ENCODE measurements at places on chromosomes 3 and 15. TPM values are rescaled to one million over a fixed set of nuclear protein-coding genes. Genes with fewer than 3 reads are reported as not detected.

- DNase-seq = no peak
Measured at GRCh38 chr3:175075269-175075668, 216.1 kb downstream of the NAALADL2 start.

- no peak for DNase-seq
Measured at GRCh38 chr3:107414325-107414964, 37.2 kb downstream of the CCDC54 start.

GRCh38 chr3:9955611-9956352, 3.6 kb upstream of the PRRT3 start:
- no peak for DNase-seq

DNA sequence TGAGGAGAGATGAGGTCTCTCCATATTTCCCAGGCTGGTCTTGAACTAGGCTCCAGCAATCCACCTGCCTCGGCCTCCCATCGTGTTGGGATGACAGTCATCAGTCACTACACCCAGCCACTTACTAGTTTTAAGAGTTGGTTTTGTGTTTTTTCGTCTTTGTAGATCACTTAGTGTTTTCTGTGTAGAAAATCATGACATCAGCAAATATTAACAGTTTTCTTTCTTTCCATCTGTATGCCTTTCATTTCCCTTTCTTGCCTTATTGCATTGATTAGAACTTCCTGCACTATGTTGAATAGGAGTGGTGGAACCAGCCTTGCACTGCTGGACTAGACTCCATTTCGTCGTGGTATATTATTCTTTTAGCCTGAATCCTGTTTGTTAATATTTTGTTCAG, 415.5 kb downstream of the FHIT start:
- DNase-seq = no peak

DNA sequence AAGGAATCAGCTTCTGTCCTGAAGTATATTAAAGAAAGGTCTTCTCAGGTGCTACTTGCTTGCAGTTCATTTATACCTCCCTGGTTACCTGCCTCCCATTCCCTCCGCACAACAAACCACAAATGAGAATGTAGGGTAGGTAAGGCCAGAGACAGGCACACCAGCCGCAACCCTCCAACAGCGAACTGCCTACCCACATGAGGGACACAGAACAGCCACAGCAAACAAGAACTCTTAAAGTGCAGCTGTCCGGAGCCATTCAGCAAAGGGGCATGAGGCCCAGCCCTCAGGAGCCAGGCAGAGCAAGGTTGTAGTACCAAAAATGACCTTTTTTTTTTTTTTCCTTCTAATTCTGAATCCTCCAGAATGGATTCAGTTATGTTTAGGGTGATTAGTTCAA, 52.4 kb downstream of the SPSB4 start:
- no peak for DNase-seq

DNA sequence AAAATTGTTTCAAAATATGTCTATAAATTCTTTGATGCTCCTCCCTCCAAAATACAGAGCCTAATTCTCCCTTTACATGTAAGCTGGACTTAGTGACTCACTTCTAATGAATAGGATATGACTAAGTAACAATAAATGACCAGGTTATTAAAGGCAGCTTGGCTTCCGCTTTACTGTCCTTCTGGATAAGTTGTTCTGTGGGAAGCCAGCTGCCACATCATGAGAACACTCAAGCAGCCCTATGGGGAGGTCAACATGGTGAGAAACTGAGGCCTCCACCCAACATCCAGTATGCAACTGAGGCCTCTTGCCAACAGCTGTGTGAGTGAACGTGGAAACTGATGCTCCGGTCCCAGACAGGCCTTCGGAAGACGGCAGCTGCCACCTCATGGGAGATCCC, 247.3 kb upstream of the CHRM5 start:
- DNase-seq = no peak

DNA sequence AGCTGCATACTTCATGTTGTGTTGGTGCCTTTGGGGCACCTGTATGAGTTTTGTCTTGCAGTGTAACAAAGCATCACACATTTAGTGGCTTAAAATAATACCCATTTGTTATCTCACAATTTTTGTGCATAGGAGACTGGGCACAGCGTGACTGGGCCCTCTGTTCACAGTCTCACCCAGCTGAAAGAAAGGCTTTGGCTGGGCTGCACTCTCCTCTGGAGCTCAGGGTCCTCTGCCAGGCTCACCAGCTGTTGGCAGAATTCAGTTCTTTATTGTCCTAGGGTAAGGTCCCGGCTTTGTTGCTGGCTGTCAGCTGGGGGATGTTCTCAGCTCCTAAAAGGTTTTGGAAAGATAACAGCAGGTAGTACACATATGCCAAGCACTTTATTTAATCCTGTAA, 263.3 kb downstream of the CLSTN2 start:
- DNase-seq = no peak

DNA sequence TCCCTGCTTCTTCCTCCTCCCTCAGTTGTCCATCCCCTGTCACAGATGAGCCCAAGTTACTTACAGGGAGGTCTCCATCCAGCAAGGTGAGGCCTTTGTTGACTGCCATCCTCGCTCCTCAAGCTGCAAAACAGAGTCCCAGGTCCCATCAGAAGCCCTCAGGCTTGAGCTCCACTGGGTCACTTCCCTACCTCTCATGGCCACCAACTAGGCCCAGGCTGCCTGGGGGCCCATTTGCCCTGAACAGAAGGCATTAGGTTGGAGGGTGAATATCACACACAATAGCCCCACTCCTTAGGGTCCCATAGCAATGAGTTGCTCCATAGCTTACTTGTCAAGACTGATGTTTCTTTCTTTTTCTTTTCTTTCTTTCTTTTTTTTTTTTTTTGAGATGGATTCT, 1.8 kb downstream of the PLIN1 start:
- DNase-seq = no peak

- peak; percentile 45 for DNase-seq
Measured at GRCh38 chr3:113111011-113111707, 100.2 kb upstream of the BOC start.

DNA sequence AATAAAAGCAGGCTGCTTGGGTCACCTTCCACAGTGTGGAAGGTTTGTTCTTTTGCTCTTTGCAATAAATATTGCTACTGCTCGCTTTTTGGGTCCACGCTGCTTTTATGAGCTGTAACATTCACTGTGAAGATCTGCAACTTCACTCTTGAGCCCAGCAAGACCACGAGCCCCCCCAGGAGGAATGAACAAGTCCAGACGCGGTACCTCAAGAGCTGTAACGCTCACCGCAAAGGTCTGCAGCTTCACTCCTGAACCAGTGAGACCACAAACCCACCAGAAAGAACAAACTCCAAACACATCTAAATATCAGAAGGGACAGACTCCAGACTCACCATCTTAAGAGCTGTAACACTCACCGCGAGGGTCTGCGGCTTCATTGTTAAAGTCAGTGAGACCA, 47.5 kb upstream of the CCR4 start:
- DNase-seq = no peak

DNA sequence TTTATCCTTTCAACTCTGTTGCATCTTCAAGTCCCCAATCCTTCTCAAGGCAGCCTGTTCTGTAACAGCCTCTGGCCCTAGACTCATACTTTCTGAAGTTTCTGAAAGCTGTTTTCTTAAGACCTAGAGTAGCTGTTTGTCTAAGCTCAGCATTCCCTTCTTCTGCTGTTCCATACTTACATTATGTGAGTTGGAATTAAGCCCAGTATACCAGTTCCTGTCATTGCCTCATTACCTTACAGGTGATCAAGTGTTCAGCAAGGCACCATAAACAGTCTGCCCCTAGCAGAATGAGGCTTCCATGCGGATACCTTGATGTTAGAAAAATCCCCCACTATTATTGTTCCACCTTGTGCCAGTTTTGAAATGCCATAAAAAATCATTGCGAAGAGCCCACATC, 180.6 kb downstream of the PLCL2 start:
- DNase-seq = no peak

DNA sequence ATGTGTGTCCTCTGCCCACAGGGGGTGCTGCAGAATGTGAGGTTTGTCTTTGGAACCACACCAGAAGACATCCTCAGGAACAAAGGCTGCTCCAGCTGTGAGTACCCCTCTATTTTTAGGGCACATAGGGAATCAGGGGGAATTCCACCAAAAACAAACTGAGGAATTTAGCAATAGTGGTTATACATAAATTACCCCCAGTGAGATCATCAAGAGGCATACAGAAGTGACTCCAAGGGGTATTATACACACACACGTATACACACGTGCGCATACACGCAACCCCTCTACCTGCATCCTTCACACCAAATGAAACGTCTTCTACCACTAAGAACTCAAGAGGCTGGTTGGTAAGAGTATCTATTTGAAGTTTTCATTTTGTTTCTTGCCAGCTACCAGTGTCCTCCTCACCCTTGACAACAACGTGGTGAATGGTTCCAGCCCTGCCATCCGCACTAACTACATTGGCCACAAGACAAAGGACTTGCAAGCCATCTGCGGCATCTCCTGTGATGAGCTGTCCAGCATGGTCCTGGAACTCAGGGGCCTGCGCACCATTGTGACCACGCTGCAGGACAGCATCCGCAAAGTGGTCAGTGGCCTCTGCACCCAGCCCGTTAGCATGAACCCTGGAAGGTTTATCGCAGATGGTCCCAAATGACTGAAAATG, 2.9 kb downstream of the THBS1 start:
- peak; percentile 58 for DNase-seq

DNA sequence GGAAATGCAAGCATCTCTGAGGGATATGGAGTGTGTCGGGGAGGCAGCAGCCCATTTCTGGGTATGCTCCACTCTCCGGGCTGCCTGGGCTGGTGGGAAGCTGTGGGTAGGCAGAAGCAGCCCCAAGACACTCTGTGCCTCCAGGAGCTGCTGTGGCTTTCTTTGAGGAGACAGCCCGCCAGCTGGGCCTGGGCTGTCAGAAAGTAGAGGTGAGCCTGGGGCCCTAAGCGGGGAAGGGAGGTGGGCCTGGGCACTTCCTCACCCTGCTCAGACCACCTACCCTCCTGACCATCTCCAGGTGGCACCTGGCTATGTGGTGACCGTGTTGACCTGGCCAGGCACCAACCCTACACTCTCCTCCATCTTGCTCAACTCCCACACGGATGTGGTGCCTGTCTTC, 1.7 kb downstream of the ACY1 start:
- no peak for DNase-seq

DNA sequence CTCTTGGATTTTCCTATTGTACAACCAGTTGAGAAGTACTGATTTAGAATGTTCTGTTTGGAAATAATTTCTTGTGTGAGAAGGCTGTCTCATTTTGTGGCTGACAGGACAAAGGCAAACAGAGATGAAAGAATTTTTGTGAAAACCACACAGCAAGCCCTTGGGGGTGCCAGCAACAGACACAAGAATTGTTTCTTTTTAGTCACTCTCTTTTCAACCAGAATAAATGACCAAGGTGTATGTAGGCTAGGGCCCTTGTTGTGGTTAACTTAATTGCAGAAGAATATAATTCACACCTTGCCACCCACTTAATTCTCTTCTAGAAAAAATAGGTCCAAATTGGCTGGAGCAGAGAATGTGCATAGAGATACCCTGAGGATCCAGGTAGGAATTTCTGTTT, 329.4 kb upstream of the TBC1D5 start:
- peak; percentile 21 for DNase-seq

DNA sequence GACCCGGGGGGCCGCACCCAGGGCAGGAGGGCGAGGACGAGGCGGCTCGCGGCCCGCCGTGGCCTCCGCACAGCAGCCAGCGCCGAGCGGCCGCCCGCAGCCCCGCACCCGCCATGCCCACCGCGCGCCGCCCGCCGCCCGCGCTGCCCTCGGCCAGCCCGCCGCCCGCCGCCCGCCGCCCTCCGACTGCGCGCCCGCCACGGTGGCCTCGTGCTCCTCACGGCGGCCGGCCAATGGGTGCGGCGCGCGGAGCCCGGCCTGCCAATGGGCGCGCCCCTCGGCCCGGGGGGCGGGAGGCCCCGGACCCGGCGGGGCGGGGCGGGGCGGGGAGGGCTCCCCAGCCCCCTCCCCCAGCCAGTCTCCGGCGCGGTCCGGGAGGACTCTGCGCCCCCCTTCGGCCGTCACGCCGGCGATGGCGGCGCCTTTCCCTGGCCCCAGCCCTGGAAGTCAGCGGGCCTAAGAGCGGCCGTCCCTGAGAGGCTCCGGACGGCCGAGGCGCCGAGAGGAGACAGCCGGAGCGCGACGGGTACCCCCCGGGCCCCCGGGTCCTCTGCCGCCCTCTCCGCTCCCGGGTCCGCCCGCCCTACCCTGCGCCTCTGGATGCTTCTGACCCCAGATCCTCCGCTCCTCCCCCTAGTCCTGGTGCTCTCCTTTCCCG, at the start of gene NT5DC2:
NT5DC2 (minus strand) TSS at position 235 of the 658 bp plus-strand sequence; CDS start at position 115, 120 bp downstream.
- peak; percentile 72 for DNase-seq

- no peak for DNase-seq
Measured at GRCh38 chr3:169923189-169923588, 11.8 kb downstream of the SAMD7 start.

- DNase-seq = no peak
Measured at GRCh38 chr3:69869643-69870042, 129.9 kb upstream of the SAMMSON start.

GRCh38 chr3:157301755-157302154, 134.9 kb upstream of the PTX3 start:
- DNase-seq = no peak

DNA sequence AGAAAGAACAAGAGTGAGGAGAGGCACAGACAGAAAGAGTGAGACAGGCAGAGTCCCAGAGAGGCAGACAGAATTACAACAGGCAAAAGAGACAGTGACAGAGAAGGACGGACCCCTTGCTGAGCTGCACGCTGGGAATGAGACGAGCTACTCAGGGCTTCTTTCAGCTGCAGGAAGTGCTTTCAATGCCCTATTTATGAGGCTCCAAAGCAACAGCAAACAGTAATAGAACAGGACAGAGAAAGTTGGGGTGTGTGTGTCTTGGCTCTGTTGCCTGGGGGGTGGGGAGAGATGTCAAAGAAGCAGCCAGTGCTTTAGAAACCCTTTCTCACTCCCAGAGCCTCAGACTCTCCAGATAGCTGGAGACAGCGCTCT, 502 bp upstream of the TIMP4 start:
- DNase-seq = no peak

DNA sequence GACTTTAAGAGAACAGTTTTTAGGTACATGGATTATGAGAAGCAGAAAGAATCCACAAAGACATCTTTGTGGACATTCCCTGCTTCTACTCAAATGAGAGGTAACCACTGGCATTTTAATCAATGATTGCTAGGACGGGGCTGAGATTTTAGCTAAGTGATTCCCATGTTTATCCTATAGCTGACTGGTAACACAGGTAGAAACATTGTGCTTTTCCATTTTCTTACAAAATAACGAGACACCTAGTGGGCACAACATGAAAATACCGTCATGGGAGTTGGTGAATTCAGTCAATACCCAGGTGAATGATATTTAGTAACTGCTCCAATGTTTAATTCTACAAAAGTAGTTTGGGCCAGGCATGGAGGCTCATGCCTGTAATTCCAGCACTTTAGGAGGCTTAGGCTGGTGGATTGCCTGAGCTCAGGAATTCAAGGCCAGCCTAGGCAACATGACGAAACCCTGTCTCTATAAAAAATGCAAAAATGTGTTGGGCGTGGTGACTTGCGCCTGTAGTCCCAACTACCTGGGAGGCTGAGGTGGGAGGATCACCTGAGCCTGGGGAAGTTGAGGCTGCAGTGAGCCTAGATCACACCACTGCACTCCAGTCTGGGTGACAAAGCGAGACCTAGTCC, 37.2 kb upstream of the DENND4A start:
- DNase-seq = no peak

- DNase-seq = no peak
Measured at GRCh38 chr15:29672923-29673809, 149.1 kb downstream of the TJP1 start.

The ACKR4 gene
- not detected for total RNA-seq

The KIF23 gene
- 45.4 TPM for total RNA-seq

The TUSC7 gene
- not detected for total RNA-seq

The GABRB3 gene
- not detected for total RNA-seq

The CELF6 gene
- 0.18 TPM for total RNA-seq

The RAB8B gene
- 252 TPM for total RNA-seq

The MPI gene
- total RNA-seq = 74.3 TPM

The CDHR4 gene
- not detected for total RNA-seq

The CCR1 gene
- 0.67 TPM for total RNA-seq

The HEG1 gene
- 25.8 TPM for total RNA-seq

All from activated CD8-positive, alpha-beta T cell treated with anti-CD3 and anti-CD28 coated beads for 36 hours (primary cell).